ENCODE measurements at places on chromosomes 12 and 14.

DNA sequence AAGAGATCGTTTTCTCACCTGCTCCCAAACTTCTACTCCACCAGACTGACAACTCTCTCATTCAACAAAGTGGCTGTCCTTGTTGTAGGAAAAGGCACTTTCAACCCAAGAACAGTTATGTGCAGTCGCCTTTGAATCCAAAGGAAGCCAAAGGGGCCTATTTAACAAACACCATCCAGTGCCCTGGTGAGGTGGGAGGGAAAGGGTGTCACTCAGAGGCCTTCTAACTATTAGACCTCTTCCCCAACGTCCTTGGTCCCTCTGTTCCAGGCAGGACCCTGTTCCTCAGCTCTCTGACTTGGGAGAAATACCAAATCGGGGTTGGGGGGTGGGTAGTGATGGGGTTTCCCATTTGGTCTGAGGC is 3.2 kb downstream of the SIX4 start:
- no peak for DNase-seq

DNA sequence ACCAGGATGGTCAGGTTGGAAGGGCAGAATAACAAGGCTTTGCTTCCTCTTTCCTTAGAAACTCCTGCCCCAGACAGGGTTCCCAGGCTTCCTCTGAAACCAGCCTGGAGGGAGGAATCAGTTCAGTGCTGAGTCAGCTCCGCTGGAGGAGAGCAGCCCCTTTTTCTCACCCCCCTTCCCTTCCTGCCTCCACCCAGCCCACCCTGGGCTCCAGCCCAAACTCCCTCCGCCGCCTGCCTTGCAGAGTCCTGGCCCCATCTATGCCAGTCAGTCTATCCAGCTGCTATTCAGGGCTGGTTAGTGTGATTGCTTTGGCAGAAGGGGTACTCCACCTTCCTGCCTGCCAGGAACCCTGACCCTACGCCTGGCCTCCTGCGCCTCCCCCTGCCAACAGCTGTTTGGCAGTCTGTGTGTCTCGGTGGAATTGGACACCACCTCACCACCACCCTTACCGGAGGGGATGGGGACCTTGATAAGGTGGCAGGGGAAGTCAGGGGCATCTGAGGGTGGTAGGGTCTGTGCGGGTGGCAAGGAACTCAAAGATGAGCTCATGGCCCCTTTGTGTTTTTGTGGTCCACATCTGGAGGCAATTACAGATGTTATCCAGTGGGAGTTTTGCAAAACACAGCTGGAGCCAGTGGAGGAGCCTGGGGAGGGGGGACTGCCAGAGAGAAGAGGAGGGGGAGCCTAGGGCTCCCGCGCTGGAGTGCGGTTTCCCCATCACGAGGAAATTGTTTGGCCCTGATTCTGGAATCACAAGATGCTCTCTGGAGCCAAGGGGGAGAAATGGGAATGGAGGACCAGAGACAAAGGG is 12.2 kb downstream of the MMP14 start:
- DNase-seq, result no peak

GRCh38 chr12:12513416-12514006 is 49.2 kb downstream of the DUSP16 start:
- DNase-seq, result no peak

- DNase-seq, result no peak
Measured at GRCh38 chr14:100109594-100109955, 44.4 kb downstream of the EVL start.

DNA sequence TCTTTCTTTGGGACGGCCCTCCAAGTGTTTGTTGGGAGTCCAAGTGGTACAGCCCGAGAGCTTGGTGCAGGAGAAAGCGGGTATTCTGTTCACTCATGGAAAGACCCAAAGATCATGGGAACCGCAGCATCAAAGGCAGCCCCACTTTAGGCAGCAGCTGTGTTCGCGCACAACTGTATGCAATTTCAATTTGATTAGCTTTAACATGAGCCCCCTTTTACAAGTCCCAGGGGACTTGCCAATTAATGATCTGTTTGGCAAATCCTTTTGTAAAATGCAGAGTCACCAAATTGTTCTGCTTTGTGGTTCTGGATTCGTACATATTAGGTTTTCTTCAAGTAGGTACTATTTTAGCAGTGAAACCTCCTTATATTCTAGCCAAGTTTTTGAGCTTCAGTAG is 217.7 kb downstream of the AACS start:
- no peak for DNase-seq

GRCh38 chr12:47841501-47841900 is 21.8 kb upstream of the HDAC7 start:
- no peak for DNase-seq

DNA sequence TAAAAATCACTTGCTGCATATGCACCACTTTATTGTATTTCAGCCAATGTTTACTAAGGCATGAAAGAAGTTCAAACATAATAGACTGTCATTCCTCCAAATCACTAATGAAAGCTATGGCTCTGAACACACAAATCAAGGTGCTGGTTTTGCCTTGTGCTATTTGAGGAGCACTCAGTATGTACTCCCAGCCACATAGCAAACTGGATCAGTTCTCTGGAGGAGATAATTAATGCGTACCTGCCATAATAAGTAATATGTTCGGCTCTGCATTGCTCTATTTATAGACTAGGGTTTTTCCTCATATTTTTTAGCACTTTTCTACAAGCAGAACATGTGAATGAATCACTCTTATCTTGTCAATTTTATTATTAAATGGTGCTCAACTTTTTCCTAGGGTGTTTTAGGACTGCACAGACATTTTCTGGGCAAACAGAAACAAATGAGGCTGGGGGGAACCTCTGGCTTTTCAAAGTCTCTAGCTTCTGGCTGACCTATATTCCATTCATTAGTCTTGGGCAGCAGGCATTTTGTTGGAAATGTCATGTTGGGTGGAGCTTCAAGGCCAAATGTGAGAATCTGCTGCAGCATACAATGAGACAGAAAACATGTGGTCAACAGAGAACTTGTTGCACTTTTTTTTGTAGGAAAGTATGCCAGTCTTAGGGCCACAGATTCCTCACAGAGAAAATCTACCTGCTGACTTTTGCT is 88.4 kb downstream of the GRIP1 start:
- no peak for DNase-seq

DNA sequence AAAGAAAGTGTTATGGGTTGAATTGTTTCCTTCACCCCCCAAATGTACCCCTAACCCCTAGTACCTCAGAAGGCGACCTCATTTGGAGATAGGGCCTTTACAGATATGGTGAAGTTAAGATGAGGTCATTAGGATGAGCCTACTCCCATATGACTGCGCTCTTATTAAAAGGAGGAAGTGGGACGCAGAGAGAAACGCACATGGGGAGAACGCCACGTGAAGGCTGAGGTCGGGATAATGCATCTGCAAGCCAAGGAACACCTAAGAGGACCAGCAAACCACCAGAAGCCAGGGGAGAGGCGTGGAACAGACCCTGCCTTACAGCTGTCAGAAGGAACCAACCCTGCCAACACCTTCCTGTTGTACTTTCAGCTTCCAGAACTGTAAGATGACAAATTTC is 1.7 kb upstream of the NRIP2 start:
- DNase-seq, result no peak

DNA sequence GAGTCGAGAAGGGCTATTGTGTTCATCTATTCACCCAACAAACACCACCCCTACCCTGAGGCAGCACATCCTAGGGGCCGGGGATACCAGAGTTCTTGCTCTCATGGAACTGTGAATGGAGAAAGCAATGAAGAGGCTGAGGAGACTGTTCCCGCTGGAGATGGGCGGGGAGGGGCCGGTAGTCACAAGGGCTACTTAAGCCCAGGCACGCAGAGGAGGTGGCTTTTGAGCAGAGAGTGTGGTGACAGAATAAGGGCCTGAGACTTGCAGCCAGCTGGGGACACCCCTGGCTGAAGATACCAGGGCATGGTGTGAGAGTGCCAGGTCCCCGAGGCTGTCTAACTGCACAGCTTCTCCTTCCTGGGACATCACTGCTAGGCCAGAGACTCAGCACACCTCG is 114.1 kb upstream of the EVL start:
- DNase-seq, result no peak

- DNase-seq, result no peak
Measured at GRCh38 chr12:108690542-108691174, 40.7 kb downstream of the CORO1C start.

- DNase-seq, result no peak
Measured at GRCh38 chr12:128600886-128601285, 222.9 kb downstream of the SLC15A4 start.

GRCh38 chr12:75959506-75959905 is 72.1 kb downstream of the PHLDA1 start:
- no peak for DNase-seq

- DNase-seq, result peak; percentile 94
Measured at GRCh38 chr14:95255487-95255886, 64.2 kb downstream of the CLMN start.

- no peak for DNase-seq
Measured at GRCh38 chr14:56133547-56133946, 15.3 kb downstream of the PELI2 start.

- no peak for DNase-seq
Measured at GRCh38 chr12:111311011-111311410, 57.9 kb downstream of the PHETA1 start.

- DNase-seq, result no peak
Measured at GRCh38 chr12:70449074-70449752, 83.1 kb downstream of the KCNMB4 start.

Data from iPS DF 19.7 (cell line).